ENCODE measurements at places on chromosomes 6 and 20. TPM values are rescaled to one million over a fixed set of nuclear protein-coding genes. Genes with fewer than 3 reads are reported as not detected.

METTL24 gene
- total RNA-seq, result not detected

FOXQ1 gene
- total RNA-seq, result 0.08 TPM

C20orf96 gene
- total RNA-seq, result 7.4 TPM

INSM1 gene
- 0.08 TPM for total RNA-seq

CNR1 gene
- 15.4 TPM for total RNA-seq

MAS1 gene
- total RNA-seq, result not detected

SLC23A2 gene
- 51.7 TPM for total RNA-seq

LY6G6C gene
- total RNA-seq, result not detected

TULP1 gene
- not detected for total RNA-seq

CAP2 gene
- 0.15 TPM for total RNA-seq

EFCAB8 gene
- total RNA-seq, result 0.18 TPM

DNAH8 gene
- total RNA-seq, result 0.11 TPM

CEBPB gene
- 8.8 TPM for total RNA-seq

CDH22 gene
- not detected for total RNA-seq

BTNL2 gene
- 0.26 TPM for total RNA-seq

UBE2C gene
- total RNA-seq, result 133 TPM

RGS17 gene
- total RNA-seq, result not detected

KCNB1 gene
- total RNA-seq, result not detected

RAET1E gene
- not detected for total RNA-seq

MMS22L gene
- 27.1 TPM for total RNA-seq

CCN5 gene
- 0.15 TPM for total RNA-seq

MUC22 gene
- not detected for total RNA-seq

RAB44 gene
- total RNA-seq, result 0.05 TPM

SNRNP48 gene
- 10.5 TPM for total RNA-seq

LKAAEAR1 gene
- total RNA-seq, result not detected

Measured in GM12878 (cell line).